ENCODE measurements at places on chromosomes 1 and 21.

DNA sequence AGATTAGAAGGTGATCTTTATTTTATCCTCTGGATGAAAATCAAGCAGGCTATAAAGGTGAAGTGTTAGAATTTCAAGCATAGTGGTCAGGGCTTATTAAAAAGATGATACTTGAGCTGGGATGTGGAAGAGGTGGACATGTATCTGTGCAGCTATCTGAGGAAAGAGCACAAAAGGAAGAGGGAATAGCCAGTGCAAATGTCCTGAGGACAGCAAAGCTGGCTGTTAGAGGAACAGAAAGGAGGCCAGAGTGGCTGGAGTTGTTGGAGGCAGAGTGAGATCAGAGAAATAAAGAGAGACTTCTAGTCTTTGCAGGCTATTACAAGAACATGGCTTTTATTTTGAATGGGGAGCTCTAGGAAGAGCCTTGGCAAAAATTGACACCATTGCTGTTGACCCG, 4.4 kb upstream of the SERTAD4 start:
- DNase-seq = no peak

GRCh38 chr1:204089044-204089751, 16.3 kb downstream of the SOX13 start:
- no peak for DNase-seq

GRCh38 chr1:219085988-219086387, 87.7 kb upstream of the LYPLAL1 start:
- no peak for DNase-seq

DNA sequence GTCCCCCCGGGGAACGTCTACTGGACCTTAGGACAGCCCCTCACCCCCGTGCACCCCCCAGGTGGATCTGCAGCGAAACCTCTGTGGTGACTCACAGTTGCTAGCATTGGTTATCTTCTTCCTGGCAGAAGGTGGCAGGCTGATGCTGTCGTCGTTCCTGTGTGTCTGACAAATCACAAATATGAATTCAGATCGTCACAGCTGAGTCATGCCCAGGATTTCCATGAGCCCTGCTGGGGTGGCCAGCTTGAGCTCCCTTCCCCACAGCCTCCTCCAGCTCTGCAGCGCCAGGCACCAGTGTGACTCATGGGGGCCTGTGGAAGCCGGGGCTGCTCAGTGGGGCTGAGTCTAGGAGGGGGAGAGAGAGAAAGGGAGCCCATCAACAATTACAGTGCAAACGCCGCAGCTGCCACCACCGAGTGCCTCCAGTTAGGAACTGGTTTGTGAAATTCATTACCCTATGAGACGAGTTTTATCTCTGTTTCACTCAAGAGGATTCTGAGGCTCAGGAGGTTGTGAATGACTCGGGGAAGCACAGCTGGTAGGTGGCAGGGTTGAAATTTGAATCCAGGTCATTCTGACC, 197.9 kb downstream of the DYRK1A start:
- peak; percentile 81 for DNase-seq

- no peak for DNase-seq
Measured at GRCh38 chr1:38063616-38064015, 17.0 kb upstream of the POU3F1 start.

DNA sequence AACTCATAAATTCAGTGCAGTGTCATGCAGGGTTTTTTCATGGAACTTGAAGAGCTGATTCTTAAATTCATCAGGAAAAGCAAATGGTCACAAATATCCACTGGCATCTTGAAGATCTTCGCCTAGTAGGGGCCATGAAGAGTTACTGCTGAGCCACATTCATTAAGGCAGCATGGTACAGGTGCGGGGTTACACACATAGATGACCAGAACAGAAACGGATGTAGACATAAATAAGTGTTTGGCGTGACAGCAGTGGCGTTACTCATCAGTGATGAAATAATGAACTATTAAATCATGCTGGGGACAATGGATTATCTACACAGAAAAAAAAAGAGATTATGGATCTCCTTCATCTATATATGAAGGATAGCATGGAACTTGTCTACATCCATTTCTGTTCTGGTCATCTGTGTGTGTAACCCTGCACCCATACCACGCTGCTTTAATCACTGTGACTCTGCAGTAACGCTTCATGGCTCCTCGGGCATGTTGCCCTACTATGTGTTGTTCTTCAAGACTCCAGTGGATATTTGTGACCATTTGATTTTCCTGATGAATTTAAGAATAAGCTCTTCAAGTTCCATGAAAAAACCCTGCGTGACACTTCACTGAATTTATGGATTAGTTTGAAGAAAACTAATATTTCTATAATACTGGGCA, 161.3 kb downstream of the GALNT2 start:
- no peak for DNase-seq

GRCh38 chr21:39159342-39160063, 23.7 kb downstream of the PSMG1 start:
- DNase-seq = no peak

- no peak for DNase-seq
Measured at GRCh38 chr1:241586905-241587512, 53.2 kb downstream of the CHML start.

DNA sequence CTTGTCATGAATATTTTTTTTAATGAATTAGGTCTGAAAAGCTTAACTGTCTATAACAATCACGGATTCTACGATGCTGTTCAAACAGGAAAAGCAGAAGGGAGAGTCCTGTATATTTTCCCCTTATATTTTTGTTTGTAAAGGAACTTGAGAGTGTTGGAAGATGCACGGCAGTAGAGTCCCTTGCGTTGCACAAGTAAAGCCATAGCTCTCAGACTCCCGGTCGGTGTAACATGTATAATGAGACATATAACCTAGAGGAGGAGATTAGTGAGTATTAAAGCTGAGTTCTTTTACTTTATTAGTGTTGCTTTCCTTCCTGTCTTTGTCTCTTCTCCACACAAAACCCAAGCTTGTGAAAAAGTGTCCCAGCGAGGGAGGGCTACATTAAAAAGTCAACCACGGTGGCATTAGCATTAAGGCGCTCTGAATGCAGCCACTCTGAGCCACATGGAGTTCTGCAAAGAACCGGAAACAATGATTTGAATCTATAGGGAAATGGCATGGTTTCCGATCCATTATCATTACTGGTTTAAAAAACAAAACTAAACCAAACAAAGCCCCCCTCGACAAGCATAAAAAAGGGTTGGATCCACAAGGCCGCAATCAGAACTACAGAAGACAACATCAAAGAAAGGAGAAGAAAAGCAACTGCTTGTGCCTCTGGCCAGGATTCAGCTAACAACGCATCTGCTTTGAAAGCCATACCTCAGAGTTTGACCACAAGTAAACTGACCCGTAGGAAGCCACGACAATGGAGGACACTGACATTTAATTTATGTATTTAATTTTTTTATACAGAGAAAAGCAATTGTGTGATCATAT, 356.8 kb downstream of the LMO4 start:
- no peak for DNase-seq

DNA sequence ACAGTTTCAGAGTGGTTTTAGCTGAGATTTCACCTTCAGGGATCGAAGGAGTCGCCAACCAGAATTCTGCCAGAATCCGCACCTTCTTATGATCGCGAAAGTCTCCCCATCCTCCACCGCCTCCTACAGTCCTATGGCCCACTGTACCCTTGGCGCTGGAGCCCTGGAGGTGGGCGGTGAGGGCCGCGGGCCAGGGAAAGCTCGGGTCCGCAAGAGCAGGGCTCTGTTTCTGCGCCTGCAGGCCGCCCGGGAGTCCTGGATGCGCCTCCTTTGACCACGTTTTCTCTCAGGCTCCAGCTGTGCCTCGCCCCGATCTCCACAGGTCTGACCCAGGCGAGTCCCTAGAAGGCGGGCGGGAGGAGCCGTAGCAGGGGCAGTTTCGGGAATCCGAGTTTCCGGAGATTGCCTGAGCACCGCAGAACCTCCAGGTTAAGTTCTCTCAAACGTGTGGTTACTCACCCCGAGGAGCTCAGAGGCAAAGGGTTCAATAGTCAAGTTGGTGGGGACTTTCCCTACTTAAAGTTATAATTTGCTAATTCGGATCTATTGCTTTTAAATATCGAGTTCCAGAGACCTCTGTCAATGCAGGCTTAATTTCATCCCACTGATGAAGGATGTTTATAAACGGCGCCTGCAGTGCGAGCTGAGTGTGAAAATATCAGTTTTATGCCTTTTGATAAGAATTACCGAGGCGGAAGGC, 3.2 kb upstream of the LHX8 start:
- DNase-seq = no peak

GRCh38 chr1:84963021-84963420, 33.9 kb downstream of the MCOLN2 start:
- DNase-seq = no peak

- DNase-seq = no peak
Measured at GRCh38 chr1:4404854-4405590, 249.4 kb upstream of the AJAP1 start.

- DNase-seq = peak; percentile 24
Measured at GRCh38 chr1:231918239-231919015, 291.8 kb downstream of the DISC1 start.
